EL (cell line): ENCODE measurements at places on chromosomes 7 and 10.

DNA sequence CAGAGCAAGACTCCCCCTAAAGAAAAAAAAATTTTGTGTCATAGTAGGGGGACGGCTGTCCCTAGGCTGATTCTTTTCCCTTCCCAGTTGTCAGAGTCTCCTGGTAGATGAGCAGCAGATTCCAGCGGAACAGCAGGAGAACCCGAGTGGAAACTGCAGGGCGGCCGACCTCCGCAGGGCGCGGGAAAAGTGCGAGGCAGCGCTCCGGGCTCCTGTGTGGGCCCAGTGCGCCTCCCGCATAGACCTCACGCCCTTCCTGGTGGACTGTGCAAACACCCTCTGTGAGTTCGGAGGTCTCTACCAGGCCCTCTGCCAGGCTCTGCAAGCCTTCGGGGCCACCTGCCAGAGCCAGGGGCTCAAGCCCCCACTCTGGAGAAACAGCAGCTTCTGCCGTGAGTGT is 46.0 kb downstream of the ZAN start:
- DNase-seq = no peak

DNA sequence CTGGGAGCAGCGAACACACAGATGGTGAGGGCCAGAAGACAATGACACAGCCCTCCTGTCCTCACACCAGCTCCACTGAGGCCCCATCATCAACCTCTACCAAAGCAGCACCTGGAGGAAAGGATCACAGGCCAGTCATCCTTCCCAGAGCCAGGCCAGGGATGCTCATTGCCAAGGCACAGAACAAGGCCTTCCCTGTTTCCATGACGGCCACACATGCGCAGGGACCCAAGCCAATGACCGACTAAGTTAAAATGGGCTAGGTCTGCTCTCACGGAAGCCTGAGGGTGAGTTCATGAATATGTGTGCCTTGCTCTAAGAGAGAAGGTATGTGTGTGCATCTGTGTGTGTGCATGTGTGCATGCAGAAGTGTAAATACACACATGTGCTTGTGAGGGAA is 39.6 kb downstream of the COBL start:
- no peak for DNase-seq

DNA sequence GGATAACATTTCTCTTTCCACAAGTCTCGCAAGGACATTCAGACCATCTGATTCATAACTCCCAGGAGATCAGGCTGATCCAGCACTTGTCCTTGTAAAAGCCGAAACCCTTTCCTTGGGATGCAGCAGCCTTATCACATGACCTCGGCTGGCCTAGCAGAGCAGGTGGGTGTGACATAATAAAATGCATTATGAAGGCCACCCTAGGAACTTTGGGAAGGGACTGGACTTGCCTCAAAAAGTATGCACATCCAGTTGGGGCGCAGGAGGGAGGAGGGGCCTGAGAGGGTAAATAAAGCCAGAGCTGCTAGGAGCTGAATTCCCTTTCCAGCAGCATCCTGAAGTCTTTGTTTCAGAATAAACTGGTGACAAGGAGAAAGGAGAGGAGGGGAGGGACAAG is 260.8 kb downstream of the SNX13 start:
- peak; percentile 67 for DNase-seq

DNA sequence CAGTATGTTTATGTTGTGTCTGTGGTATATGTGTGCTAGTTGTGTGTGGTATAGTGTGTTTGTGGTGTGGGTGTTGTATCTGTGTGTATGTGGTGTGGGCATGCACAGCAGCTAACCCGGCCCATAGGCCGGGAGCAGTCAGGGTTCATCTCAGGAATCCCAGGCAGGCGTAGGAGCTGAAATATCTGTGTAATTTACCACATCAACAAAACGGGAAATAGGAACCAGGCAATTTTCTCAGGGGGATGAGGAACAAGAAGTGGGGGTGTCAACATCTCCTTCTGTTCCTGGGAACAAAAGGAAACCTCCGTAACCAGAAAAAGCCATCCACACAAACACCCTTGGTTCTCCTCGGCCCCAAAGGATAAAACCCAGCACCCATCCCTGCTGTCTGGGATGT is 24.5 kb upstream of the ZNF488 start:
- no peak for DNase-seq
